Heart right ventricle (tissue), 16 donors: ENCODE measurements at places on chromosomes 4 and X.

DNA sequence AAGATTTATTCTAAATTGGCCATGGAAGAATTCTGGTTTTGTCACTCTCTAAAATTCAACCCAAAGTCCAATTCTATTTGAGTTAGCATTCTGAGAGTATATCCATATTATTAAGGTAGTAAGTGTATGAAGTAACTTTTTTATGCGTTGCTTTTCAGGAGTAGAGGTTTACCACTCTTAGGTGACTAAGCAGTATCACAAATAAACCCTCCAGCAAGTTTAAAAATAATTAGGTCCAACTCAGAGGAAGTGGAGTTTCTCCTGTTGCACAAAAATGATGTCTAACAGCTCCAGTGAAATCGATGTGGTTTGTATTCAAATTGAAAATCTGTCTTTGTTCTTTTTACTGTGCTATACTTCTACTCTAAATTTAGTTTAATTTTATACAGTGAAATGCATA is 6.6 kb downstream of the SCML1 start:
- DNase-seq, result no peak

DNA sequence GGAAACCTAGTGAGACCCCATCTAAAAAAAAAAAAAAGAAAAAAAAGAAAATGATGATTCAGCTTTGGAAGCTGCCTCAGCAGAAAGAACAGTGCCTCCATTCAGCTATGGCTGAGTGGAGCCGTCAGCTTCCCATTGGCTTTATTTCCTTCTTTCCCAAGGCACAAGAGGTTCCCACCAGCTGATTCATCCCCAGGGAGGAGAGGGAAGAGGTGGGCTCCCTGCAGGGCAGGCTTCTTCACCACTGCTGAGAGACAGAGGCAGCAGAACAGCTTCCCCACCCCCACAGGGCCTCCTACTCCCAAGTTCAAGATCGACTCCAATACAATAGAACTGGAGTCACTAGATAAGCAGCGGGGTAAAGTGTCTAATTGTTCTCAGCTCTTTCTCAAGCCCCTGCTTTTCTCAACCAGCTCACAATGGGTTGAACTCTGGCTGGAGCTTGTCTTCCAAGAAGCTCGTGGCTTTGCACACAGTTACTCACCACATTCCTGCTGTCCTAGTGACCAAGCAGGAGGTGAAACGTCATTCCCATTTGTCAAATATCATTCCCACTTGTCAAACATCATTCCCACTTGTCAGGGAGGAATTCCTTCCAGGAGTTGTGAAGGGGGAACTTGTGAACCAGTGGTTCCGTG is 47.8 kb downstream of the FHDC1 start:
- DNase-seq, result no peak

DNA sequence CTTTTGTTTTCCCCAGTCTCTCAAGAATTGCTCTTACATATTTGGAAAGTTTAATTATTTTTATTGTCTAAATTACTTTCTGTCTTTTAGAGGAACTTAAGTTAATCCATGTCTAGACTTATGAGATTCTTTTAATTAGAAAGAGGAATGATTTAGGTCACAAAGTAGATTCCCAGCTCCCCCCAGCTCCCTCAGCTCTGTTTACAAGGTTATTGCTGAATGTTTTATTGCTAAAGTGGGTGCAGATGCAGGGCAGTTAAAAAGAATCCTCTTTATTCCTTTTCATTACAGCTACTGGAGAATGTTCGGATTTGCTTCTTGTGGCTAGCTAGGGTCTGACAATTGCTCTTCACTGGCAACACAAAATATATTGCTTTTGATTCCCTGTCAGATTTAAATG is 33.7 kb upstream of the CCKAR start:
- no peak for DNase-seq

- no peak for DNase-seq
Observed at GRCh38 chrX:72100824-72101351, 30.8 kb downstream of the RTL5 start.
